ENCODE measurements at places on chromosomes 2 and 18.

- no peak for DNase-seq
Measured at GRCh38 chr2:218276986-218277755, 6.9 kb downstream of the PNKD start.

DNA sequence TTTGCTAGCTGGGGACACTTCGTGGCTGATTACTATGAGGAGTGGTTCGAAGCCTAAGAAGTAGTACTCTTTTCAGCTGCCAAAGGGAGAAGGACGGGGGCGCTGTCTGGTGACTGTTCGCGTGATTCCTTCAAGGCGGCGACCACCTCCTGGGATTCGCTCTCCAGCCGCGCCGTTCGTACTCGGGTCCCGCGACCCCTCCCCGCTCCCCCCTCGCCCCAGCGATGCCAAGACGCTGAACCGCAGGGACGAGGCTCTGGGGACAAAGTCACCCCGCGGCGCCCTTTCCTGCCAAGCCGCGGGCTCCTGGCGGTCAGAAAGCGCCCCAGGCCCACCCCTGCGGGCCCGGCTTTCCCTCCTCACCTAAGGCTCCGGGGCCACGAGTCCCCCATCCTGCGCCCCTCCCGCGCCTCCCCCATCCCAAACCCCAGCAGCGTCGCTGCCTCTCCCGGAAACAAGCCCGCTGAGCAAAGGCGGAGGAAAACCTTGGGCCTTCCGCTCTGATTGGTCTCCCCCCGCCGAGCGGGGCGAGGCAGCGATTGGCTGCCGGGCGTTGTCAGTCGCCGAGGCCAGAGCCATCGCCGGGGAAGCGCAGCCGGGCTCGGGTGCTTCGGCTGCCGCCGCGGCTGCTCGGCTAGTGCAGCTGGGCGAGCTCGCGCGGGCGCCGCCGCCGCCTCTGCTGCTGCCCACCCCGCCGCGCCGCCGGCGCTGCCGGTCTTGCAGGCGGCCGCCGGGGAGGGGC, 404.3 kb downstream of the XIRP2 start:
- DNase-seq, result peak; percentile 14

GRCh38 chr18:46917803-46918600, 600 bp downstream of the KATNAL2 start:
- no peak for DNase-seq

DNA sequence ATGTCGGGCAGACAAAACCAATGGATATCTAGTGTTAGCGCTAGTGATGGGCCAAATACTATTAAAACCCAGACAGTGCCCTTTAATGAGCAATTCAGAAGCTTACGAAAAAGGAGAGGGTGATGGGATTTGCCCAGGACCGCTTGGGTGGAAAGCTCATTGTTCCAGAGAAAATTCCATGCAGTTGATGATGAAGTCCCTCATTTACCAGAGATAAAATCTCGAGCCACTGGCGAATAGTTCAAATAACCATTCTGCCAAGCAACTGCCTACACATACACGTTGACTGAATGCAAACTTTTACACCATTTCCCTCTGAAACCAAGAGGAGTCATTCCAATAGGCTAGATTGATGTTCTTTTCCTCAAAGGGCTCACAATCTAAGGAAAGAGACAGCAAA, 73.6 kb upstream of the ARL4C start:
- no peak for DNase-seq

DNA sequence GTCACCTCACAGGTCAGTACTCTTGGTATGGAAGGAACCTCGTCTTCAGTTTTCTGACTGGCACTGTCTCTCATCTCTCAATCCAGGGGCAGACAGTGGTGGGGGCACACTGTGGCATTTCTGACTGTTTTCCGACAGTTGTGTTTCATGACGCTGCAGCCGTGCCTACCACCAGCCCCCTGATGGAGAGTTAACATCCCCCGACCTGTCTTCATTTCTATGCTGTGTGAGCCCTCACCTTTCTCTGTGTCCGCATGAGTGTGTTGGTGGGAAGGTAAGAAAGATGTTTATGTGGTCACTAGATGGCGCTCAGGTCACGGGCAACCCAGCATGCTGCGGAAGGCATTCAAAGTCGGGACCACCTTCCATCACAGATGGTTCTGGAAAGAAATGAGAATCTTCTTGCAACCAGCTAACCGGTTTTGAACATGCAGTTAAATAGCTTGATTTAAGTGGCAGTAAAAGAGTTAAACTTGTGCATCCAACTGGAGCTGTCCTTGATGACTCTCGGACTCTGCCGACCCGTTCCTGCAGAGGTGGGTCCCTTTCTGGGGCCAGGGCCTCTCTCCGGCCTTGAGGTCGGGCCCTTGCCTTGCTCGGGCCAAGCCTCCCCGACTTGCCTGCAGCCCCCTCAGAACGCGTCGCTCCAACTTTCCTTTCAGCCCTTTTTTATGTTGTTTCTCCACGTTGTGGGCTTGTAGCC, 92.4 kb downstream of the DYSF start:
- DNase-seq, result peak; percentile 22

DNA sequence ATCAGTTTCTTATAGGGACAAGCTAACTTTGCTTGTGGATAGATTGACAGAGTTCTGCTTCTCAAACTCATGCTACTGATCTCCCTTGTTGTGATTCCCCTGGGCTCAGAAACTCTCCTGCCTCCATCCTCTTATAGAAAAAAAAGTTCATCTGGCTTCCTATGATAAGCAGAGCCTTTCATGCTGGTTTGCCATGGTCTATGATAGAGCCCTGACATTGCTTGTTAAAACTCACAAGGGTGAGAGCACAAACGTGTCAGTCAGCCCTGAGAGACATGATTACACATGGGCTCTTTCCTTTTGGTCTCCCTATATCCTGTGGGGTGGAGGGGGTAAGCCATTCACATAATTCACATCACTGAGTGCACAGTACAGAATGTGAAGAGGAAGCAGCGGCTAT, 121.8 kb downstream of the TDRD15 start:
- DNase-seq, result no peak

- no peak for DNase-seq
Measured at GRCh38 chr2:237874585-237875161, 15.2 kb downstream of the RAMP1 start.

- no peak for DNase-seq
Measured at GRCh38 chr2:3683748-3684454, 19.5 kb upstream of the DCDC2C start.

DNA sequence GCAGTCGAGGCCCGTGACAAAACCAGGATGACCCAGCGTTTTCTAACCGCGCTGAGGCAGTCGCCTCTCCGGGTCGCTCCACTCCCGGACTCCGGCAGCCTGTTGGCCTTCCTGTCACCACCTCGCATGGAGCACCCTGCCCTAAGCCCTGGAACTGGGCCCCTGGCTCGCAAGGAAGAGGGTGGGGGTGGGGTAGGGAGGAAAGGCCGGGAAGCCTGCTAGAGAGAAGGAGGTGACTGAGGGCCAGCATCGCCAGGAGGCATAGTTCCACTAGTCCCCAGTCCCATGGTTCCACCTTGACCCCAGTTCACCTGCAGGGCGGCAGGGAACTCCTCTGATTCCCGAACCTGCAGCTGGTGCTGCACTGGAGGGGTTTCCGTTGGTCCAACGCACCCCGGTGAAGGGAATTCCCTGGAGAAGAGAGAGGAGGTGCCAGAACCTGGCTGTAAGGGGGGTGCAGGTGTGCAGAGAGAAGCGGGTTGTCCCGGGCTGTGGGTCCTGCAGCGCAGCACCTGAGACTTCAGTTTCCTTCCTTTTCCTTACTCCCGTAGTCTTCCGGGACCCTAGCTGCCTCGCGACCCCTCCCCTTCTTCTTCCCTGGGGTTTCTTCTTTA, 11.8 kb upstream of the EN1 start:
- DNase-seq, result no peak

DNA sequence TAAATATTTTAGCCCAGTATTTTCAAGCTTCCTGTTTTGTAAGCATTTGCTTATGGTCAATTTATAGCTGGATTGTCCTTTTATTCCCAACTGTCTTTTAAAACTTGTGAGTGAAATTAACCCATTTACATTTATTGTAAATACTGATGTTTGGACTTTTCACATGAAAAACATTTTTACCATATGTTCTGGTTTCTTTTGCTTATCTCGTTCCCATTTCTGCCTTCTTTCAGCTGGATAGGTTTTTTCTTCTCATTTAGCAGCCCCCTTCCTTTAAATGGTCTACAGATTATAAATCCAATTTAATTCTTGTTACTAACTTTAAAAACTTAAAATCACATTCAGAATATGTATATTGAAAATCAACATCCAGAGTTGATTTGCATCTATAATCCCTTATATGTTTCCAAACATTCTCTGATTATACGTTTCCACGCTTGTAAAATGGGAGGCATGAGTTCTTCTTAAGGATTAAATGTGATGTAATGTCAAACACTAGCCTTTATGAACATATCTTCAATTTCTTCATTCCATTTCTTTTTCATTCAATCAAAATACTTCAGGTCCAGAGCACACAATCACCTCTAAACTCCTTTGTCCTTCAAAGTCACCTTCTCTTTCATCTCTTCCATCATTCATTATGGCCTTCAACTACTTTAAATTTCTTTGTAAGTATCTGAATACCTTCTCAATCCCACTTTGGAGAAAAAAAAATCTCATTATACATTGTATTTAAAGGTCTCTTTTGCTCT, 1.1 kb upstream of the KDM3A start:
- DNase-seq, result no peak

- DNase-seq, result no peak
Measured at GRCh38 chr2:201018636-201019035, 52.8 kb downstream of the HYCC2 start.

DNA sequence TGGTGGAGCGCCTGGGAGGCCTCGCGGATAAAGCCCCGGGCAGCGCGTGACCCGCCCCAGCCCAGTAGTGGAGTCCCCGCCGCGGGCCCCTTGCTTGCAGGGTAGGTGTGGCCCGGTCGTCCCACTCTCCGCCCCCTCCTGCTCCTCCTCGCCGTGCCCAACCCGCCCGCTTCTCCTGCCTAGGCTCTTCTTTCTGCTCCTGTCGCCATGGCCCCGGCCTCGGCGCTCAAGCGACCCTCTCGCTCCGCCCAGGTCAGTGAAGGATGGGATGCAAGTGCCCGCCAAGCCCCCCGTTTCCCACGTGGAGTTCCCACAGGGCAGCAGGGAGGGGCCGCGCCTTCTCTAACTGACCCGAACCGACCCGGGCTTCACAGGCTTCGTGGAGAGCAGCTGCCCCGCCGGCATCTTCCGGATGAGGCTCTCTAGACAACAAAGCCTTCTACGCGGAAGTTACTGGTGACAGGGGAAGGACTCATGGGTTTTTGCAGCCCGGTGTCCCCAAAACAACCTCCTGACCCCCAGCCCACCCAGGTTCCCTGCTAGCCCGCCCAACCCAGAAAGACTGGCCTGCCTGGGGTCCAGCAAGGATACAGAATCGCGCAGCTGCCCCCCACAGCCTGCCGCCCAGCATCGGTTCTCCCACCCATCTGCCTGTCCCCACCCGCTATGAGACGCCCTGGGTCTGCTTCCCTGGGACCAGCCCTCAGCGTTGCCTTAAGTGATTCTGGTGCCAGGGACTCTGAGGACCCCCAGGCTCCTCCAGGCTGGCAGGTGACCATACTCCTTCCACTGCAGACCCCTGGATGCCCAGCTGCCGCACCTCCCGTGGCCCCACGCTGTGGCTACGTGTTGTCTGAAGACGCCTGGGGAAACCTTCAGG, 32.8 kb downstream of the TTC32 start:
- peak; percentile 68 for DNase-seq

- DNase-seq, result no peak
Measured at GRCh38 chr2:48169141-48169592, 262.9 kb upstream of the FBXO11 start.

- DNase-seq, result no peak
Measured at GRCh38 chr2:203532957-203533658, 2.0 kb downstream of the RAPH1 start.

GRCh38 chr2:18083806-18084205, 205.3 kb downstream of the KCNS3 start:
- no peak for DNase-seq

DNA sequence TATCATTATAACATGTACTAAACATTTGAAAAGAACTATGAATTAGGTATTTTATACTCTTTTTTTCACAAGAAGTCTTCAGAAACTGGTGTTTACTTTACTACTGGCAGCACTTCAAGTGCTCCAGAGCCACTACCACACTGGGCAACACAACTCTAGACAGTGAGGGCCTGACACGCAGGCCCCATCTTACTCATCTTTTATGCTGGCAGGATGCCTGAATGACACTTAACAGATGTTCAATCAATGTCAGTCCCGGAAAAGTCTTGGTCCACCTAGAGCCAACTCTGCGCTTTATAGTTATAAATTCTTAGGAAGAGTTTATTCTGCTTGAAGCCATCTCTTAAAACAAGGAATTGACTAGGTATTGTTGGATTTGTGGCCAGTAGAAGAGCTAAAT, 8.7 kb upstream of the WIPF1 start:
- DNase-seq, result peak; percentile 49

DNA sequence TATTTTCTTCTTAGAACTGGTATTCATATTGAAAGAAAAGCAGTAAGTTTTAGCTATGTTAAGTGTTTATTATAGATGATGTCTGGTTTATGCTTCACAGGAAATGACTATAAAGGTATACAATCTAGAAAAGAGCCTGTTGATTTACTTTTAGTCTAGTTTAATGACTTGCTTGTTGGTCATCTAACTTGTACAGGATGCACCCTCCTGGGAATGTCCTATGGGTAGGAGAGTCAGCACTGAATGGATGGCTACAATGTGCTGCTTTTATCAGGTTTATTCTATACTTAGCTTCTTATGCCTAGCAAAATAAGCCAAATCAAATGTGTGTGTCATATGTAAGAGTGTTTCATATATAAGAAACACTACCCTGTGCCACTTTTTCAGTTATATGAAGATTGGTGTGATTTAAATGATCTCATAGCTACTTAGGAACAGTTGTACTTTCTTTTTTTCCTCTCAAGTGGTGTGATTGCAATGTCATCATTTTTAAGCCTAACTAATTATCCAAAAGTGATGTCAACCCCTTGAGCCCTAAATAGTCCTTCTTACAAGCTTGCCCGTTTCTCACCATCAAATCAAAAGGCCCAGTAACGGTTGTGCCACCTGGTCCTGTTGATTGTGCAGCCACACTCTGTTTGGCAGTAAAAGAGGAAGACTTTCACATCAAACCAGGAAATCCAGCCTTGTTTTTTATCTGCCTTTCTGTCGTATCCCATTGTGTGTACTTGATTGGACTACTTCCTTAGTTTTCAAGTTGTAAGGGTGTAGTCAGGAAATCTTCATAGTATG, 176.0 kb downstream of the DIS3L2 start:
- no peak for DNase-seq

DNA sequence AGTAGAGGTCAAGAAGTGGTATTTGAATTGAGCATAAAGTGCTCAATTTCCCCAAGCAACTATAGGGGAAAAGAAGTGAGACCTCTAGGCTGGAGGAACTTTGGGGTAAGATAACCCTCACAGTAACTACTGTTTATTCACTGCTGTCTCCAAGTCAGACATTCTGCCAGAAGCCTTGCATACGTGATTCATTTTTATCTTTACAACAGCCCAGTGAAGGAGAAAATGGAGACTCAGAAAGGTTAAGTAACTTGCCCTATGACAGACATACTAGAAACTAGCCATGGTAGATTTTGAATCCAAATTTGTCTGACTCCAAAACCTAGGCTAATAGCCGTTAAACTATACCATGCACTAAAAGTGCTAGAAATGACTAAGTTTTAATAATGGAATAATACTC, 28.4 kb downstream of the DNAJC10 start:
- DNase-seq, result no peak

- DNase-seq, result no peak
Measured at GRCh38 chr2:139992078-139992477, 1211.9 kb upstream of the NXPH2 start.

All from CD4-positive, alpha-beta T cell treated with Interleukin-6 at 100 ng/mL for 8 hours (primary cell).